ENCODE measurements at places on chromosomes 4 and X. TPM values are rescaled to one million over a fixed set of nuclear protein-coding genes. Genes with fewer than 3 reads are reported as not detected.

PRDM5 gene
- 3.8 TPM for polyA plus RNA-seq

WNK3 gene
- 0.73 TPM for polyA plus RNA-seq

RTL5 gene
- 1.8 TPM for polyA plus RNA-seq

NEXMIF gene
- not detected for polyA plus RNA-seq

TLR2 gene
- 0.21 TPM for polyA plus RNA-seq

MID2 gene
- polyA plus RNA-seq = 0.16 TPM

TLR6 gene
- 0.10 TPM for polyA plus RNA-seq

SSX3 gene
- 0.21 TPM for polyA plus RNA-seq

PABPC4L gene
- polyA plus RNA-seq = not detected

FAM47A gene
- not detected for polyA plus RNA-seq

FAM156B gene
- 73.7 TPM for polyA plus RNA-seq

All from SK-N-SH (cell line).